ENCODE measurements at places on chromosomes 12 and 14.

GRCh38 chr12:129901254-129901653 lies 2.6 kb downstream of the TMEM132D start:
- no peak for DNase-seq

- no peak for DNase-seq
Measured at GRCh38 chr12:82182601-82183190, 175.5 kb downstream of the CCDC59 start.

GRCh38 chr14:64684091-64684490 lies 20.1 kb upstream of the PLEKHG3 start:
- DNase-seq = no peak

- no peak for DNase-seq
Measured at GRCh38 chr14:93065272-93065730, 50.4 kb downstream of the ITPK1 start.

GRCh38 chr12:7729746-7730145 lies 17.4 kb downstream of the CLEC4C start:
- DNase-seq = no peak

DNA sequence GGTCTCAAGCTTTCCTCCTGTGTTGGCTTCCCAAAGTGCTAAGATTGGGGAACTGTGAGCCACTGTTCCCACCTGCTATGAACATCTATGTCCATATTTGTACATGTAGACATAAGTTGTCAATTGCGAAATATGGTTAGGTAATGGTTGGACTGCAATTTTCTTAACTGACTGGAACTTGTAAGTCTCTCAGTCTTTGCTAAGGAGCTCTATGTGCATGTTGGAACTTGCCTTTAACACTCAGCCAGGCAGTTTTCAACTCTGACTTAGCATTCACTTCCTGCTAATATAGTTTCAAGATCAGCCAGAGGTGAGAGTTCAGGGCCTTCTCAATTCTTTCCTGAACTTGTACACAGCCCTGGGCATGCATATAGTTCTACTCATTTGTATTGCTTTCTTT lies 44.5 kb upstream of the EEA1 start:
- DNase-seq = no peak

All from CD4-positive, alpha-beta T cell treated with Interleukin-17A for 1 hour (primary cell).